ENCODE measurements at places on chromosomes 1 and 21.
A peak's percentile ranks its signal among the peaks of the same experiment; 100 is the strongest.

GRCh38 chr1:218785928-218786327 is 387.8 kb upstream of the LYPLAL1 start:
- no peak for DNase-seq

DNA sequence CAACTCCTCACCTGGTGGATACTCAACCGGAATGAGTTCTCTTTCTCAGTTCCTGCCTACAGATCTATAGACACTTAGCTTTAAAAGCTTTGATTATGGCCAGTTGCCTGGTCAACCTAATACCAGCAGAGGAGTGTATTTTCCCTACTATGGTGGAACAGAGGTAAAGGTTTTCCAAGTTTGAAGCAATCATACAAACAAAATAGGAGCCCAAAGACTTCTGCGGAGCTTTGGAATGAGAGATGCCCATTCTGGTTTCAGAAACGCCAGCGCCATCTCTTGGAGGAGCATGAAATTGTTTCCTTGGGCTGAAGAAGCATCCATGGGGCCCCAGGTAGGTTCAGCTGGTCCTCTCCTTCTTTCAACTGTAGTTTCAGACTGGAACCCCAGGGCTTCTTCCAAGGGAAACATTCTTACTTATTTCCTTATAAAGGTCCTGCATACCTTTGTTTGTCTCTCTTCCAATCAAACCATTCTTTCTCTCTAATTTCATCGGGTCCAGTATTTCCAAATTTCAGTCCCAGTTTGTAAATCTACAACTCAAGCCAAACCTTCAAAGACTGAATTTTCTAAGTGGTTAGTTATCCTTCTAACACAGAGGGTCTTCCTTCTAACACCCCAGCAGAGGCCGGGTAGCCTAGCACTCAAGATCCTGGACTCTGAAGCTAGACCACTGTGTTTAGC is 95.9 kb downstream of the KCNJ15 start:
- no peak for DNase-seq

DNA sequence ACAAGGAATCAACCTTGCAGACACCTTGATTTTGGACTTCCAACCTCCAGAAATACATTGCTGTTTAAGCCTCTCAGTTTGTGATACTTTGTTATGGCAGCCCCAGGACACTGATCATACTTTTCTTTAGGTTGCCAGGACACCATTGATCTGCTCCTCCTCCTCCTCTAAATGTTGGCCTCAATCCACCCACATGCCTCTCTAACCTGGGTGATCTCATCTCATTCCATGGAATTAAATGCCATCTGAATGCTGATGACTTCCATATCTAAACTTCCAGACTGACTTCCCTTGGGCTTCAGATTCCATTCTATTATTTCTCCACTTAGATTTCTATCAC is 7.4 kb upstream of the PPP1R15B start:
- no peak for DNase-seq

DNA sequence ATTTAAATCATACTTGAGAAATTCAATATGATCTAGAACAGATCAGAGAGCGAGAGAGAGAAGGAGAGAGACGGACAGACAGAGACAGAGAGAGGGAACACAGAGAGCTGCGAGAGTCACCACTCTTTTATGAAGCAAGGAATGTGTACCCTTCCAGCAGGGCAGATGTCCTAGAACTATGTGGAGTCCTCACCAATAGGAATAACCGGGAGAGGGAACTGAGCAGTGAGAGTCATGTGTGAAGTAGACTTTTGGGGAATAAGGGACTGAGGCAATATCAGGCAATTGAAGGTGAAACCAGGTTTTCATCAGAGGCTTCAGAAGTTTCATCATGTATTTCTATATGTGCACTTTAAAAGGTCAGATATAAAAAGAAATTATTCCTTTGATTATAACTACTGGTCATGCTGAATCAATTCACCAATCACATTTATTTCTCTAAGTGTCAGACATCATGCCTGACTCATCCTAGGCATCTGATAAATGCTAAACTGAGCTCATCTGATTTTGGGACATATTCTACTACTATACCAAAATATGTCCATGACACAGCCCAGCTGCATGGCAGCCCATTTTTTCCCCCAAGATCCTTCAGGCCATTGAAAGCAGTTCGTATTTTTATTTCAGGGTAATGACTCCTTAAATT is 22.4 kb downstream of the VTCN1 start:
- no peak for DNase-seq

DNA sequence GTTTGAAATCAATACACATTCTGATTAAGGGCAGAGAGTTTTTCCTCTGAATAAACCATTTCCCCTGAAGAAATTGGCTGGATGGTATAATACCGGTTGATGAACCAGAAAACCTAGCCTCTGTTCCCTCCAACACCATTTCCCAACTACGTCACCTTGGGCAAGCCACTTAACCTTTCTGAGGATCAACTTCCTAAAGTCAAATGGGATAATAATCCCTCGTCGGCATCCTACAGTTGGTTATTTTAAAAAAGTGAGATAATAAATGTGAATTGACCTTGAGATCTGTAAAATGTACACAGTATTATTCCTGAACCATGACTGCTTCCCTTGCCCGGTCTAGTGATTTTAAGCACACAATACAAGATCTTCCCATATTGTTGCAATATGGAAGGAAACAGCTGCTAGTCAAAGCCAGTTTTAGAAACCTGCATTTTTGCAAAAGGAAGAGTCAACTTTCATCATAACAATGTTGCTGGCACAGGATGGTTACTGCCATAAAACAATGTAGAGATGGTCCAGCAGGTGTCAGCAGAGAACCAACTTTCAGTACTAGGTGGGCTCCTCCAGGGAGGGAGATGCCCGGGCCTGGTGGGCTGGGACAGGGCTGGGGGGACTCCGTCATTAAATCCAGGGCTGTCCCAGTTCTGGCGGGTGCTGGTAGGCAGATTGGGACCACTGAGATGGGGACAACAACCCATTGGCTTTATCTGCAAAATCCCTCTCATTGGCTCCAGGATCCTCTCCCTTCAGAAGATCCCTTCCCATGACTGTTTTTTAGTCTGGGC is 5.2 kb upstream of the HLX start:
- no peak for DNase-seq

GRCh38 chr1:109112652-109113285 is 1.1 kb upstream of the ELAPOR1 start:
- DNase-seq, result peak; percentile 79

- no peak for DNase-seq
These were observed 29.4 kb upstream of the PRSS38 start for GRCh38 chr1:227785805-227786671.

GRCh38 chr1:25713961-25714360 is 86.0 kb upstream of the SELENON start:
- no peak for DNase-seq

- no peak for DNase-seq
These were observed 10.1 kb downstream of the ZZZ3 start for GRCh38 chr1:77672374-77672773.

DNA sequence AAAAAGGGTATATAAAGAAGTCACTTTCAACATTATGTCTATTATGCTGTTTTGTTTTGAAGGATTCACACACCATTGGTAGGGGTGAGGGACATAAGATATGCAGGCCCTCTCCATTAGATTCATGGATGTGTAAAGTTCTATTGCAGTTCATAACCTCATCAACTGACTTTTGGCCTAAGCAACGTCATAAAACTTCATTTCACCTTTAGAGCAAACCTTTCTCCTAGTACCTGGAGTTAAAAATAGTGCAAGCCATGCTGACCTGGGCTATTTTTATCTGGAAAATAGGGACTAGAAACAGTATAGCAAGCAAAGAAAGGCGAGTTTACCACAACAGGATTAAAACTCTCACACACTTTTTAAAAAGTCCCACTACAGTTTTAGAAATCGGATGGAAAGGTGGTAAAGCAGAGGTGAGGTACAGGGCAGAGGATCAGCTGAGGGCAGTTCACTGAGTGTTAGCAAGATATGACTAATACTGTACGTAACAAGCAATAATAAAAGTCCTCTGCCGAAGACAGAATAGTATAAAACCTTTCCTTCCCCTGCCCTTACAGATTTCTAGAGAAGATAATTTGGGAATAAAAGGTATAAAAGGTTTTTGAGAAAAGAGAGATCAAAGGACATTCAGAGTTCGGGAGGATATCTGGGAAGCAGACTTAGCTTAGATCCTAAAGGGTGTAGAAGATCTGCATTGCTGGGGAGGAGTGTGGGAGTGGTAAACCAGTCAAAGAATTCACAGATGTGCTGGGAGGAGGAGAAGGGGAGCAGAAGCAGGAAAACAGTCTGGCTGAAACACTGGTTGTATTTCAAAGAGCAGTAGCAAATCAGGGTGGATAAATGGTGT is 14.3 kb downstream of the EGLN1 start:
- DNase-seq, result no peak

- no peak for DNase-seq
These were observed 128.8 kb upstream of the RAVER2 start for GRCh38 chr1:64616039-64616438.

- no peak for DNase-seq
These were observed 117.6 kb downstream of the CENPF start for GRCh38 chr1:214720561-214720960.

GRCh38 chr1:109750241-109750882 is 9.5 kb upstream of the GSTM3 start:
- DNase-seq, result no peak

- DNase-seq, result no peak
These were observed 35.6 kb upstream of the KCNA3 start for GRCh38 chr1:110710314-110710713.

DNA sequence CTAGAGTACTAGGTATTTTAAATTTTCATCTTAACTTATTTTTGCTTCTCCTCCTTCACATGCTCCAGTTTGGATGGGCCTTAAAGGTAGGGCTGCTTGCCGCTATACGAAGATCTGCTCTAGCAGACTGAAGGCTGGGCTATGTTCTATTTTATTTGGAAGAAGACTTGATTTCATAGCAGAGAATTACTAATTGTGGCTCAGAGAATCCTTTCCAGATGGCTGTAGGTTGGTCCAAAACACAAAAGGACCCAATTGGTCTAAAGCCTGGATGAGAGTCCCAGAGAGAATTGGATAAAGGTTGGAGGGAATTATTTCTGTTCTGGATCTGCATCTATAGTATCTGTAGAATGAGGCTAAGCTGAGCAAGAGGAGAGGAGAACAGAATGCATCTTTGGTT is 719.4 kb upstream of the PTBP2 start:
- no peak for DNase-seq

DNA sequence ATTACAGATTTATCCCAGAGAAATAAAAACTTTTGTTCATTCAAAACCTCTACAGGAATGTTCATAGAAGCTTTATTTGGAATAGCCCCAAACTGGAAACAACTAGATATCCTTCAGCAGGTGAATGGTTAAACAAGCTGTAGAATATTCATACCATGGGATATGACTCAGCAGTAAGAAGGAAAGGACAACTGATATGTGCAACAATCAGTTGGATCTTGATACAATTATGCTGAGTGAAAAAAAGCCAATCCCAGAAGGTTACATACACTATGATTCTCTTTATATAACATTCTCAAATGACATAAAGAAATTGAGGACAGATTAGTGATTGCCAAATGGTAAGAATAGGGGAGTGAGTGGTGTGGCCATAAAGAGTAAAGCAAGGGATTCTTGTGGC is 376.7 kb downstream of the S1PR1 start:
- no peak for DNase-seq

GRCh38 chr1:85943526-85943925 is 213.0 kb downstream of the COL24A1 start:
- DNase-seq, result no peak

DNA sequence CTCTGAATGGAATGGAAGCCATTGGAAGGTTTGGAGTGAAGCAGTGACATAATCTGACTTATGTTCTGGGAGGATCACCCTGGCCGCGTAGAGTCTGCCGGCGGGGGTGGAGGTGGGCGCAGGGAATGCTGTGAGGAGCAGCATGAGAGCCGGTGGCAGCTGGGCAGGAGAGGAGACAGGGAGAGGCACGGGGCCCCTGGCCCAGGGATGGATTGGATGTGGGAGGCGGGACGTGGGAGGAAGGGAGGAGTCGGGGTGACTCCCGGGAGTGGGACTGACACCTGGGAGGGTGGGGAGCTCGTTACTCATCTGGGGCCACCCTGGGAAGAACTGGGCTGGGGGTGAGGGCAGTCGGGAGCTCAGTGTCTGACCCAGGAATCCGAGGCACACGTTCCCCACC is 10.4 kb upstream of the KCNAB2 start:
- no peak for DNase-seq

- peak; percentile 39 for DNase-seq
These were observed 877 bp downstream of the IRF2BP2 start for GRCh38 chr1:234608911-234609690.

DNA sequence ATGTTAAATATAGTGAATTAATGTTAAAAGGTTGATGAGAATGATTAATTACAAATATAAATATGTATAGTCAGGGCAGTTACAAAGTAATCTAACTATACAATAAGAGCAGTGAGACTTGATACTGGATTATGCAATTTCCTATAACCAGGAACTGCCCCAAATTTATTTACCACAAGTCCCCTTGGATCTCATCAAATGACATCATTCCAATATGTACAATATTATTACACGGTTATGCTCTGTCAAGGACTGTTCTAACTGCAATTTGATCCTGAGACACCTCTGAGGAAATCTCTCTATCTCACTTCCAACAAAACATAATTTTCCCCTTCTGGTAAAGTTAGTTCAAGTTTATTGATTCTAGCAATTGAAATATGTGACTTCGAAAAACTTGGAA is 917.6 kb downstream of the NCAM2 start:
- DNase-seq, result no peak

DNA sequence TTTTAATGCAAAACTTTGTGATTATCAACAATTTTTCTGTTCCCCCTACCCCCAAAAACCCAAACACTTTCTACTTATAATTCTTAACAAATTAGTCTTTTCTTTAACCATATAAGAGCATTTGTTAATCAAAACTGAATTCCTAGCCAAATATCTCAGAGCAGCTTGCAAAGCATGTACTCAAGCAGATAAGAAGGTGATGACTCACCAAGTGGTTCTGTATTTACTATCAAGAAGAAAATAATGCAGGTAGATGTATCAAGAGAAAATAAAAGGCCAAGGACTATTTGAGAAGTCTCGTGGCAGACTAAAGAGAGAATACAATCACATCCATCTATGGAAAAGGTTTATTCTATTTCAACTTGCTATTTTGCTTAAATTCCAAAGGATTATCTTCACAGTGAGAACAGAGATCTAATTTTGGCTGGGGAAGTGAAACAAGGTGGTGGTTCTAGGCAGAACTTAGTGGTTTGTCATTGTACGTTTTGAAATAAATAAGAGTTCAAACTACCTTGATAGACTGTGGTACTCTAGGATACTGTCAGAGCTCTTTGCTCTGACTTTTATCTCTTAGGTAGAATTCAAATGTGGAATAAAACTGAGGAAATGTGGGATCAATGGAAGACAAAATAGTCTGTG is 94.7 kb upstream of the NRIP1 start:
- no peak for DNase-seq
